ENCODE measurements at places on chromosomes 2 and 18.

DNA sequence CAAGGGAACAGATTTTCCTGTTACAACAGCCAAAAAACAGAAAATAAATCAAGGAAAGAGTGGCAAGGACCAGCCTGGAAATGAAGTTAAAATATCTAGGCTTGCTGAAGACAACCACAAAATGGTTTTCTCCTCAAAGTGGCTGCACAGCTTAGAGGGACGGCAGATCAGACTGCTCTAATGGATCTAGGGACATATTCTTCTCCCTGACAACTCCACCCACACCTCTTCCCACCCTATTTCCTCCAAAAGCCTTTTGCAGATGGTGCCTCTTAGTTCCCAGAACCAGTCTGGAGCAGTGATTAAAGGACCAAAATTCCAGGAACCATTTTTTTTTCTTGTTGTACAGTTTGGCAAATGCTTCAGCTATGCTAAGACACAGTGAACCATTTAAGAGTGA lies 220.2 kb upstream of the SIX2 start:
- DNase-seq: no peak

GRCh38 chr2:238379096-238379810 lies 47.5 kb upstream of the ASB1 start:
- peak; percentile 39 for DNase-seq

DNA sequence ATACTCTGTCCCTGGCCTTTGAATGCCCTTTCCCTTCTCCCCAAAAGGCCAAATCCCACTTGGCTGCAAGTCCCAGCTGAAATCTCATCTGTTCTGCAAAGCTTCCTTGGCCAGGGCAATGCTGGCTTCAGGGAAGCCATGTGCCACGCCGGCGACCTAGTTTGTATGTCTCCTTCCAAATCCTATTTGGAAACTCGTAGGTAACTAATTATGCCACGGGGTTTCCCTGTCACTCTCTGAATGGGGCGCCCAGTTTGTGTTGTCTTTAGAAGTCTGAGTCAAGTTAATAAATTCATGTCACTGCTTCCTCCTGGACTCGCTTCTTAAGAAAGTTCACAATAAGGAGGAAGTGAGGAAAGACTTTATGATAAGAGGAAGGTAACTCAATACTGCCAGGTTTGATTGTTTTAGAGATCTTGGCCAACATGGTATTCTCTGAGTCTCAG lies 19.1 kb downstream of the FHL2 start:
- no peak for DNase-seq

GRCh38 chr18:6564950-6565814 lies 150.5 kb upstream of the L3MBTL4 start:
- no peak for DNase-seq

DNA sequence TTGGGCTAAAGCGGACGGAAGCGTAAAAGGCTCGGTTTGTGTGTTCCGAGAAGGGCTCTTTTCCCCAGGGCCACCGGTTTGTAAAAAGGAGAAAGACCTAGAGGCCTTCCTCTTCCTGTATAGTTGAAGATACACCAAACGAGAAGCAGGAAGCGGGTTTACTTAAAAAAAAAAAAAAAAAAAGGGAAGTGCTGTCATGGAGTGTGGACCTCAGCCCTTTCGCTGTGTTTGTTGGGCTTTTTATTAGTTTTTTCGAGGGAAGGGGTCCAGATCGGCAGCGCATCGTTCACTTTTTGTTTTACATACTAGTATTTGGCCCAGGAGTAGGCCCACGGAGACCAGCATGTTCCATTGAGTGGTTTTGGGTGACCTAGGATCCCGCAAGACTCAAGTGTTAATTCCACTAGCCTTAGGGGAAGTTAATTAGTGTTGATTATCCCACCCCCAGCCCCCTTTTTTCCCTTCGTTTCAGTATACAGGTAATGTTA lies 676 bp downstream of the ACTR2 start:
- peak; percentile 65 for DNase-seq

DNA sequence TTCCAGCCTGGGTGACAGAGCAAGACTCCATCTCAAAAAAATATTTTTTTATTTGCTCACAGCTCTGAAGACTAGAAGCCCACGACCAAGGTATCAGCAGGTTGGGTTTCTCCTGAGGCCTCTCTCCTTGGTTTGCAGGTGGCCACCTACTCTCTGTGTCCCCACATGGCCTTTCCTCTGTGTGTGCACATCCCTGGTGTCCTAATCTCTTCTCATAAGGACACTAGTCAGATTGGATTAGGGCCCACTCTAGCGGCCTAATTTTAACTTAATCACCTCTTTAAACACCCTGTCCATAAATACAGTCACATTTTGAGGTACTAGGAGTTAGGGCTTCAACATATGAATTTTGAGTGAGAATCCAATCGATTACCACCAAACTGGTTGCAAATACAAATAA lies 2.0 kb upstream of the RAB3GAP1 start:
- DNase-seq: no peak

- peak; percentile 64 for DNase-seq
These were observed 267.4 kb downstream of the PHLPP1 start for GRCh38 chr18:62982600-62983251.

DNA sequence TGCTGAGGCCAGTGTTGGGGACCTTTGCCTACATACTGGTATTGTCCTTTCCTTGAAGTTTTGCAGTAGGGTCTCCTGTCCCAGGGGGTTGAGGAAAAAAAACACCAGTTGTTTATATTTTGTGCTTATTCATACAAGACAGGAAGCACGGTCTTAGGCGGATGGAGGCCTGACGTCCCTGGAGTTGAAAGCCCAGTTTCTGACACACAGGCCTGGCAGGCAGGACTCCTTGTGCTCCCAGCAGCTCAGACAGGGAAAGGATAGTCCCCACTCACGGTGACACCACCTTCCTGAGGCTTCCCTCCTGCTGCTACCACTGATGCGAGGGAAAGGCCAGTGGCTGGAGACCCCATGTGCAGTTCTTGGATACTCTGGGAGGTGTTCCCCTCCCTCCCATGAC lies 15.5 kb upstream of the SP100 start:
- no peak for DNase-seq

GRCh38 chr18:2960983-2961696 lies 51.8 kb downstream of the LPIN2 start:
- no peak for DNase-seq

GRCh38 chr2:29420464-29420863 lies 305.2 kb downstream of the CLIP4 start:
- no peak for DNase-seq

DNA sequence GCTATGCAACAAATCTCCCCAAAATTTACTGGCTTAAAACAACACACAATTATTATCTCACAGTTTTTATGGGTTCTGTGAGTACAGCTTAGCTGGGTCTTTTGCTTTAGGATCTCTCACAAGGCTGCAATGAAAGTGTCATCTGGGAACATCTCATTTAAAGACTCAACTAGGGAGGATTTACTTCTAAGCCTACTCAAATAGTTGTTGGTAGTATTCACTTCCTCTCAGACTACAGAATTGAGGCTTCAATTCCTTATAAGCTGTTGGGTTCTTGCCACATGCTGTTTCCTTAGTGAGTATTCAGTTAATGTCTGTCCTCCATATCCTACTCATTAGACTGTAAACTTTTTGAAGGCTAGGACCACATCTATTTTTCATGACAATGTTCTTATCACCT lies 72.3 kb downstream of the MDH1 start:
- DNase-seq: no peak

DNA sequence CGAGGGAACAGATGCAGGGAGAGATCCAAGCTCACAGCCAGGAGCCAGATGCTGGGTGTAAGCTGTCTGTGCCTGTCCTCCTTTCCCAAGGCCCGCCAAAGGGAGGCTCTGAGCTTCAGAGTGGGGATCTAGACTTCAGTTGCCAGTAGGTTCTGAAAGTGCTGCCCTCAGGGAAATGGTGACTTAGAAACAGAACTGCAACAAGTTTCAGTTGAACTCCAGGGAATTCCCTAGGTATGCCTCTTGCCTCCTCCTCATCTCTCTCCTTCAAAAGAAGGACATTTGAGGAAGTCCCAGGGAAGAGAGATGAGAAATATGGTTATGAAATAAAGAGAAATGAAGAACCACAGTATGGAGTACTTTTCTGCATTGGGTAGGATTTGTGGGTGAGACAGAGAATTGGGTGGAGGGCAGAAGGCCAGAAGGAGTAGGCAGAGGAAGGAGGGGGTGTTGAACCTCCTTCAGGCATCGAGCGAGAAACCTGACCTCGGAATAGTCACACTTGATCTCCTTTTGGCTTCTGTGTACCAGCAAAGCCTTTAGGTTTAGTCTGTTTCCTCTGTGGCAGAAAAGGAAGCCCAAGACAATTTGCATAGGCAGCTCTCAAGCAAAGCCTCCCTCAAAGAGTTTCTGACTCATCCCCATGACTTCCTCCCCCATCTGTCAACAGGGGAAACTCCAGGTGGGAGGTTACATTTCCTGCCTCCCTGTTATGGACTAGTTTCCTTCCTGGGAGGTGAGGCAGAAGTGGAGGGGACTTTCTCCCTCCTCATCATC lies 45.7 kb downstream of the QPCT start:
- DNase-seq: peak; percentile 77

- DNase-seq: peak; percentile 73
These were observed 725 bp downstream of the FBXO48 start for GRCh38 chr2:68466361-68466777.

DNA sequence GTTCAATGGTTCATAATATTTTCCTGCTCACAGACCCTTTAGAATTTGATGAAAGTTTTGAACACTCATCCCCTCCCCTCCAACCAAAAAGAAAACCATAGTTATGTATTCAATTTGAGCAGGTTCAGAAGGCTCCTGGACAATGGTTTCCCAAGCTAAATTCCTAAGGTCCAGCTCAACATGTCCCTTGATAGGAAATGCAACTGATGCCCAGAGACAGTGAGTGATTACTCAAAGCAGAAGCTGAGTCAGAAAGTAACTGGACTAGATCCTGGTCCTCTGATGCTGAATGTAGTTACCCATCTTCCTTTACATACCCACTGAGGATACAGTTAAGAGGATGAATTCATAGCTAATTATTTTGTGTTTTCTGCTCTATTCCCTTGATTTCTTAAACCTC lies 218.9 kb upstream of the NCKAP5 start:
- DNase-seq: no peak

DNA sequence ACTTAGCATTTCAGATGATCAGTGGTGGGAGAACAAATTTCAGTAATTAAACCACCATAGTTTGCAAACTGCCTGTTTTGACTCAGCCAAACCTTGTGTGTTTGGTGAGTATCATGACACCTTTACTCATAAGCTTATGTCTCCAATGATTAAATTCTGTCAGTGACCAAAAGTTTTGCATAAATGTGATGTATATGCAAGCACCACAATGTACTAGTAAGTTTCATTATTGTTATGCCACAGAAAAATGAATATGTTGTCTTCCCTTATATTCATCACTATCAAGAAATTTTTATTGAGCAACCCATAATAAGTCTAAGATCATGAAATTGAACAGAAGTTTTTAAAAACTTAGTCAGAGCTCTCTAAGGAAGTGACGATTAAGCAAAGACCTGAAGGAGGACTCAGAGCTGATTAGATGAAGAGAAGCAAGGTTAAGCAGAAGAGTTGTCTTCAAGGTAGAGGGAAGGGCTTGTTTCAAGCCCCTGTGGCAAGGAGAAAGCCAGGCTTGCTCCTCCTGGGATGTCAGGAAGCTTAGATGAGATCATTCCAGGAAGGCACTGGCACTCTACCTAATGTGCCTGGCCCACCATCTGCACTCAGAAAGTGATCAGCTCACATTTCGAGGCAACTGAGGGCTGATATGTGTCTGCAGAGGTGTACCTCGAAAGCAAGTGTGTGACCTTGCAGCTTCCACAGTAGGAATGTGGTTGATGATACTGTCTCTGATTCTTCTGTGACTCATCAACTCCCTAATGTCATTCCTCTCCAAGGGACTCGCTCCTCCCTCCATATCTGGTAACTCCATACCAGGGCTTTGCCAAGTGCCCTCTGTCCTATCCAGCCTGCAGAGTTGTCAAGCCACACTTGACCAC lies 54.7 kb downstream of the KCTD18 start:
- no peak for DNase-seq

- DNase-seq: no peak
These were observed 137.4 kb upstream of the FBXO11 start for GRCh38 chr2:48043746-48044145.

GRCh38 chr18:76449111-76449453 lies 46.0 kb downstream of the ZNF516 start:
- DNase-seq: no peak

DNA sequence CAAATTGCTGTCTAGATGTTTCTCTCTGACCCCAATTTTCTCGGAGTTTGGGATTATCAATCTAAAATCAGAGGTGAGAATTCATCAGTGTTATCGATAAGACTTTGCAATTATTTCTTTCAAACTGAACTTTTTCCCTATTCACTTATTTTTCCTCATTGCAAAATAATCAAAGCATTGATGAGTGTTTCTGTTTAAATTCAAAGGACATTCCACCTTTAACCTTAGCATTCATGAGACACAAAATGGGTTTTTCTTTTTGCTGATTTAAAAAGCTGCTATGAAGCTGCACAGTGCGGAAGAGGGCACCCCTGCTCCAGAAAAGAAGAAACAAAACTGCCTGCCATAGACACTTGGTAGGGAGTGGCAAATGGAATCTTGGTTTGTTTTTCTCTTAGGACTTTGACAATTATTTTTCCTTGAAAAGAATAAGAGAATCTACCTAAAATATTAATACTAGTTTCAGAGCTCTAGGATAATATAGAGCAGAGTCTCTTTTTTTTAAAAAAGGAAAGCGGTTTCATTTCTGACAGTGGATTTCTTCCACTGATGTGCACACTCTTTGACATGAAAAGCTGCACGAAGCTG lies 203.4 kb downstream of the TGIF1 start:
- DNase-seq: no peak

DNA sequence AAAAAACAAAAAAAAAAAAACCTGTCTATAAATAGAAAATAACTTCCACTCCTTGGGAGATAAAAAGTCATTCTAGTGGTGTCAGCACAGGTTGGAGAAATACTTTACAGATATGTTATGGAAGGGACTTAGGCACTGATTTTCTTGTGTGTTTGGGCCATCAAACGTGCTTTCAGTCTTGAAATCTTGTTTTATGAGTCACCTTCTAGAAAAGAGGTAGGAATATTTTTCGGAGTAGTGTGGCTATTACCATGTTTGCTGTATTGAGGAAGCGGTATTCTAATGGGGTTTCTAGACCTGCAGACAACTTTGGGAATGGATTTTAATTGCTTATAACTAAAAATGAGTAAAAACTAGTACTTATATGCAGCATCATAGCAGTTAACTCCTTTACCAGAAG lies 12.0 kb downstream of the HNMT start:
- no peak for DNase-seq

DNA sequence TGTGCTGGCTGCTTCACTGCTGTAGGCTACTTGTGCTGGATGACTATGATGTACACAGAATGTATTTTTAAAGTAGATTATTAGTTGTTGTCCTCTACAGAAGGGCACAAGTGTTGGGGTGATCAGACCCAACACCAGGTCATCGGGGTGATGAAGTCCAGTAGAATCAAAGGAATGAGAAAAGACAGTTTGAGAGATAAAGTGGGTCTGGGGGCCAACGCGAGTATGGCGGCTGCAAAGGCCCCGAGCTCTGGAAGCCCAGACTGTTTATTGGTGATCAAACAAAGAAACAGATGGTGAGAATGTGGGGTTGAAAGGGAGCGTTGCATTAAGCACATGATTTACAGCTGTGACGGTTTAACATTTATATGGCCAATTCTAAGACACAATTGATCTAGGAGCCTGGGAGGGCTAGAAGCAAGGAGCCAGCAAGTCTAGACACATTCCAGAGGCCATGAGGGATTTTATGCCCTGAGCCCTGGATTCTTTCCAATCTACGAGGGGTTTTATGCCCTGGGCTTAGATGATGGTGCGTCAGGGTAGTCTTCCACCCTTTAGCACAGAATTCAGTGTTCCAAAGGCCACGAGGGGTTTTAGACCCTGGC lies 153.5 kb downstream of the AGPS start:
- no peak for DNase-seq

- DNase-seq: no peak
These were observed 660.3 kb upstream of the PKDCC start for GRCh38 chr2:41387519-41387918.

- DNase-seq: no peak
These were observed 753.9 kb downstream of the RNF144A start for GRCh38 chr2:7670905-7671641.

All from CD4-positive, alpha-beta T cell treated with Interleukin-21 for 1 hour (primary cell).